ENCODE measurements at places on chromosomes 6 and 20. TPM values are rescaled to one million over a fixed set of nuclear protein-coding genes. Genes with fewer than 3 reads are reported as not detected.

DNA sequence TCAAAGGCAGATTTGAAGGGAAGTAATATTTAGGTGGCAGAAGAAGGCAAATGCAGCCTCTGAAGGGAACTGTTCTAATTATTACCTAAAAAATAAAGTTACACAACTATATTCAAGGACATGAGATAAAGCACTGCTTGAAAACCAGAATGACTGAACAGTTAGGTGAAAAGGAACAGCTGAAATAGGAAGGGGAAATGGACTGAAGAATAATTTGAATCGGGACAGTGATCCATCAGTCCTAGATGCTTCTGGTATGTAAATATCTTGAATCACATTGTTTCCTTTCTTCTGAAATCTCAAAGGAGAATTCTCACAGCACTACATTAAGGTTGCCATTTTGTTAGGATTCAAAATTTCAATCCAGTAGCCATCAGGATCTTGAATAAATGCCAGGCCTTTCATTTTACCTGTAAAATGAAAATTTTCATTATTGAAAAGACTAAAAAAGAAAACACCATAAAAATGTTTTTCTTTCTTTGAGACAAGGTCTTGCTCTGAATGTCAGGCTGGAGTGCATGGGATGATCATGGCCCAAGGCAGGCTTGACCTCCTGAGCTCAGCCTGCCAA is 25.9 kb downstream of the GLO1 start:
- DNase-seq, result no peak

Gene CALHM5
- total RNA-seq, result 3.0 TPM

- DNase-seq, result peak; percentile 95
These were observed 118.4 kb upstream of the SGK1 start for GRCh38 chr6:134436281-134436815.

- no peak for DNase-seq
These were observed 109.4 kb downstream of the CRYBG1 start for GRCh38 chr6:106469882-106470281.

DNA sequence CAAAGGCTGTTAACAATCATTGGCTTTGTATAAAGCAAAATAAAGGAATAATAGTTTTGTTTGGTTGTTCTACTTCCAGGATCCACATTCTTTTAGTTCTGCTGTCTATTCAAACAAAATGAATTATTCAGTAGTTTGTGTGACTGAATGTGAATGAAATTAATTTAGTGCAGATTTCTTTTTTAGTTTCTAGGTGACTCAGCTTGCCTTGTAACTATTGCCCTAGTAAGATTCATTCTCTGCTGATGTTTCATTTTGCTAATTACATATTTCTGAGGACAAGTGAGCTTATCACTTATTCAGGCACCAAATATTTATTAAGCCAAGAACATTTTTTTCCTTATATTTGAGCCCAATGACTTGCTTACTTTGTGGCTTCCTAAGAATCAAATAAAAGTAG is 46.5 kb upstream of the RIPOR2 start:
- DNase-seq, result no peak

Gene GABBR1
- 1.6 TPM for total RNA-seq

DNA sequence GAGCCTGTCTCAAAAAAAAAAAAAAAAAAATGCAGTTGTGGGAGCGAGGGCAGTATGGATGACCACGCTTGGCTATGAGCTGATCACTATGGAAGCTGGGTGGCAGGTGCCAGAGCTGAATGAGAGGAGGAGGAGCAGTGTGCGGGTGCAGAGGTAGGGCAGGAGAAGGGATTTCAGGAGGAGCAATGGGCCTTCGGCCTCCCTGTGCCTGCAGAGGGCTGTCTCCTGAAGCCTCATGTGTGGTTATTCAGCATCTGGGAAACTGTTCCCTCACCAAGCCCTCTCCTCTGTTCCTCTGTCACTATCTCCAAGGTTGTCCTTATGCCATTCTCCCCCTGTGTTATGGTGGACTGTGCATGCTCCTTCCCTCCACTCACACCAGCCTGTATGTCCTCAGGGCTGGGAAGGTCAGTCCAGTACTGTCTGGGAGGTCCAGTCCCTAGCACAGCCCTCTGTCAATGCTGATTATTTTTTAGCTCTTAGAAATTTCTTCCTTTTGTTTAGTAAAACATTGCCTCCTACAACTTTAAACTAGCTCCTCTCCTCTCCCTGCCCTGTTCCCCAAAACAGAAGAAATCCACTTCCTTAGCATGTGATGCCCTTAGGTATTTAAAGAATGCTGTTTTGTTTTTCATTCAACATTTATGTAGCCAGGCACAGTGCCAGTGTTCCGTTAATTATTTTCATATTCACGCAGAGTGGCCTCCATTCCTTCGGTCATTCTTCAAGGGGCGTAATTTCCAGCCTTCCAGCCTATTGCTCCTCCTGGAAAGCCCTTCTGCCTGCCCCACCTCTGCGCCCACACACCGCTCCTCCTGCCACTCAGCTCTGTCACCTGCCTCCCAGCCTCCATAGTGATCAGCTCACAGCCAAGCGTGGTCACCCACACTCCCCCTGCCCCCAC is 48.9 kb downstream of the CNBD2 start:
- DNase-seq, result peak; percentile 98

GRCh38 chr6:71608646-71609045 is 277.7 kb upstream of the RIMS1 start:
- peak; percentile 30 for DNase-seq

GRCh38 chr6:14641423-14642135 is 524.0 kb downstream of the CD83 start:
- no peak for DNase-seq

DNA sequence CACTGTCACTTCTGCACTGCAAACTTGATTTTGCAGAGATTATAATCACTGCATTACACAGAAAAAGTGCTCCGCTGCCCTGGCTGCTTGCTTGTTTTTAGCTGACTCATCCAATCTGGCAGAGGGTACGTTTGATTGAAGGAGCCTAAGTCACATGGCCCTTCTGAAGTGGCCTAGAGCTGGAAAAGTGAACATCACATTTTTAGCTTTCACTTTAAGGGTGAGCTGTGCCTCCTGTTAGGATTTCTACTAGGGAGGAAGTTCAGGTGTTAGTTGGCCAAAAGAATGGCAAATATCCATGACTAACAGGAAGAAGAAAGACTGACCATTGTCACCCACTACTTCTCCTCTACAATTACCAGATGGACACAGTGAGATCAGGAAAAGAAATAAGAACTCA is 889.1 kb upstream of the MAP3K7 start:
- peak; percentile 78 for DNase-seq

- no peak for DNase-seq
These were observed 470.6 kb upstream of the AGPAT4 start for GRCh38 chr6:161744211-161745067.

GRCh38 chr20:46112430-46113112 is 5.5 kb upstream of the CD40 start:
- DNase-seq, result no peak

Gene PLAGL1
- total RNA-seq, result 6.0 TPM

DNA sequence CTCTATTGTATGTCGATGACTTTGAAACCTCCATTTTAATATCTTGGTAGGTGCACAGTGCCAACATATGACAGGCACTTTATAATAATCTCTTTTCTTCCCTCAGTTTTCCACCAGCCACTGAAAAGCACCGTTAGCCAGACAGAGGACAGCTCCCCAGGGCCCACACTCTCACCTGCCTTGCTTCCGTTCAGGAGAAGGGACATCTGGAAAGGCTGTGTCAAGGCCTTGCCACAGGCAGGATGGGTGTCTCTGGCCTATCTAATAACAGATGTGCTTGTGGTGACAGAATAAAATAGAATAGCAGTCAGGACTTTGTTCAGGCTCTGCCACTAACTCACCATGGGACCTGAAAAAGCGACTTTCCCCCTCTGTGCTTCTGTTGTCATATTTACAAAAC is 75.5 kb upstream of the CCDC167 start:
- DNase-seq, result no peak

GRCh38 chr6:104548297-104548696 is 311.4 kb downstream of the HACE1 start:
- DNase-seq, result no peak

- DNase-seq, result no peak
These were observed 8.1 kb upstream of the DLGAP4 start for GRCh38 chr20:36298061-36298460.

DNA sequence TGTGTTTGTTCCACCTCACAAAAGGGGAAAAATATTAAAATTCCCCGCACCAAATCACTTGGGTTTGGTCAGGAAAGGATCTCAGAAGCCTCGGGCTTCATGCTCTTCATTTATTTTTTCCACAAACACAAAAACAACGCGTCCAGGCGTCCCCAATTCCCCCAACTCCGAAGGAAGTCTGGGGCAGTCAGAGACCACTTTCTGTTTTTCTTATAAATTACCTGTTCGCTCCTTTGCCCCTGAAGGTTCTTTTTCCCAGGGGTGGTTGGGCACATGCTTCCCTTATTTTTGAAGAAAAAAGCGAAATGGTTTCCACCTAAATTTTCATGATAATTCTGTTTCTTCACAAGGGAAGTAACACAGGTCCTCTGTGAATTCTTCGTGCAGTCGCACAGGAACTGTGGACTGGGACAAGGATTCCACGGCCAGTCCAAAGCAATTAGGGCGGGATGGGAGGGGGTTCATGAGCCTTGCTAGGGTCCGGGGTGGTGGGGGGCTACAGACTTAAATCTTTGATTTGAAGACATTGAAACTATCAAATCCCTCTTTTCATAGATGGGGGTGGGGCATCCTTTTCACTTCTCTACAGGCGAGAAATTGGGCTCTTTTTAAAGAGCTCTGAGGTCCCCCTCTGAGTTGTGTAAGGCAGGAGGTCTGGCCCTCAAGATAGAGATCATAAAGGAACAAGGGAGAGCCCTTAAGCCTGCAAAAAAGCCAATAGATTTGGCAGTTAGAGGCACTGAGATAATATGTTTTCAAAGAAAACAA is 30.5 kb upstream of the HFE start:
- DNase-seq, result no peak

GRCh38 chr6:106147476-106147875 is 61.3 kb downstream of the PRDM1 start:
- DNase-seq, result no peak

GRCh38 chr6:113995634-113996033 is 24.7 kb upstream of the HDAC2 start:
- peak; percentile 49 for DNase-seq

Gene UTRN
- 38.2 TPM for total RNA-seq

GRCh38 chr6:168683621-168684020 is 242.6 kb downstream of the SMOC2 start:
- DNase-seq, result no peak

Measured in Caki2 (cell line).